GM04504 (cell line): ENCODE measurements at places on chromosomes 2 and 18.

GRCh38 chr2:235914756-235915155 lies 253.4 kb downstream of the GBX2 start:
- DNase-seq, result no peak

DNA sequence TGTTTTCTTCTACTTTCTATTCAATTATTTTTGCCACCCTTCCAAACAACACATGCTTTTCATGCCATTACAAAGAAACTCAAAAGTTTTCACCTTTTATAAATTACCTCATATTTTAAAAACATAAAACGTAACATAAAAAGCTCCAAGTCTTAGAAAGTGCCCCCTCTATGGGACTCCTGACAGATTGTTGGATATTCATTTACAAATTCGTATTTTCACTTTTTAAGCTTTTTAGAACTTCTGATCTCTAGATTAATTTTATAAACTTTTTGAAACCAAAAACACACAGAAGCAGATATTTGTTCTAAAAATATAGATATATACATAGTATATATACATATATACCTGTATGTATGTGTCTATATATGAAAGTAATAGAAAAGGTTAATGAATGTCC lies 1.5 kb downstream of the COL5A2 start:
- no peak for DNase-seq

- peak; percentile 45 for DNase-seq
Measured at GRCh38 chr2:223626716-223627115, 24.6 kb upstream of the SCG2 start.

DNA sequence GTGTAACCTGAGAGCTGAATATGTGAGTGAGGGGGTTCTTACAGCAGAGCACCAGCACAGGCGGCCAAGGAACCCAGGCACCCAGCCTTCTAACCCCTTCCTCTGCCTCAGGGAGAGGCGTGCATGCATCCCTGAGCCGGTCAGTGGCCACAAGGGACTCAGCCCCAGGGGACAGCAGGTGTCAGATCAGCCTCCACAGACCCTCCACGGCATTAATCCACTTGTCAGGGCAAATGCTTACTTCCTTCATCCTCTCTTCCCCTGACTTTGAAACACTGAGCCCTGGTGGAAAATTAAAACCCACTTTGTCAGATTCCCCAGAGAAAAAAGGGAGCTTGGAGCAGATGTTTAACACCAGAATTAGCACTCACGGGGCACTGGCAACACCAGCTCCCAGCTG lies 60.5 kb upstream of the SMAD2 start:
- no peak for DNase-seq

- no peak for DNase-seq
Measured at GRCh38 chr18:28075501-28075900, 101.4 kb downstream of the CDH2 start.
